NCI-H2029 treated with DMSO at 0.1 percent for 48 hours (cell line): ENCODE measurements at places on chromosomes 4 and X.

GRCh38 chr4:145554691-145555090, 64.5 kb upstream of the MMAA start:
- no peak for DNase-seq

DNA sequence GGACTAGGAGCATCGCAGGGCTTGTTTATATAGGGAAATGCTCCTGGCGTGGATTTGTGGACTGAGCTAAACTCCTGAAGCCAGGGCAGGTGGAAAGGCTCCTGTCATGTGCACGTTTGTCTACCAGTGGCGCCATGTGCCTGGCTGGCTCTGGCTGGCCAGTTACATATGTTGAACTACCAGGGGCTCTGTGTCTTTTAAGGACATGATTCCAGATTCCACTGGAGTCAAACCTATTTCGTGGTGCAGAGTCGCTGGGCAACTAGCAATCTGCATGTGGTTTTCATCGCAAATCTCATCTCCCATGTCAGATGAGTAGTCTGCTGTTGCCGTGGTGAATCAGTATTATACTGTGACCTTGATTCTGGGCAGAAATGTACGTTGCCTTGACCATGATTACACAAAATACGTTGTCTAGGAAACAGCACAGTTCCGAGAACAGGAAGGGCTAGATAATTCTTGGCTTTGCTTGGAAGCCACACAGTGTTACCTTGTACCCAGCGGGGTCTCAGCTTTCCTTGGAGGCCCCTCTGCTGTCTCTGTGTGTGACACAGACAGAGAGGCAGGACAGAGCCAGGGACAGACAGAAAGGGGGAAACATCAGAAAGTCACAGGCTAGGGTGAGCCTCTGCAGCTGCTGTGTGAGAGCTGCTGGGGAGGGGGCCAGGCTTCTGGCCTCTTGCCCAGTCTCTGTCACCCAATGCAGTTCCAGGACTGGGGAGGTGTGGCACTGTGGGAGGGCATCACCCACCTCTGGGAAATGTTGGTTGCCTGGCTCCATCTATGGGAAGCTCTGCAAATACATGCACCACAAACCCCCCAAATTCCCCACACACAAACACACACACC, 19.2 kb downstream of the PNMA6E start:
- DNase-seq, result no peak

GRCh38 chr4:40228497-40229365, 31.9 kb downstream of the RHOH start:
- DNase-seq, result no peak

- DNase-seq, result no peak
These were observed 762 bp downstream of the PIGA start for GRCh38 chrX:15334561-15334960.

DNA sequence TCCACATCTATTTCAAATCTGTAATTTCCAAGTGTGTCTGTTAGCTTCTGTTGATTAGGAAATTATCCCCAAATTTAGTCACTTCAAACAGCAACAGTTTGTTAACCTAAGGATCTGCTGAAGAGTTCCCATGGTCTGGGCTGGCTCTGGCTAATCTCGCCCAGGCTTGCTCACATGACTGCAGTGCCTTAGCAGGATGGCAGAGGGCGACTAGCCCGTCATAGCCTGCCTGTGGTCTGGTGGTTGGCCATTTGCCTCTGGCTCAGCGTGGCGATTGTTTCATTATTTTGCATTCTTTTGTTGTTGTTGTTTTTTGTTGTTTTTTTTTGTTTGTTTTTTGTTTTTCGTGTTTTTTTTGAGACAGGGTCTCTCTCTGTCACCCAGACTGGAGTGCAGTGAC, 264.0 kb downstream of the TRIML1 start:
- DNase-seq, result no peak
